ENCODE measurements at places on chromosomes 4 and X.

- no peak for DNase-seq
These were observed 60.1 kb upstream of the S100G start for GRCh38 chrX:16589826-16590225.

DNA sequence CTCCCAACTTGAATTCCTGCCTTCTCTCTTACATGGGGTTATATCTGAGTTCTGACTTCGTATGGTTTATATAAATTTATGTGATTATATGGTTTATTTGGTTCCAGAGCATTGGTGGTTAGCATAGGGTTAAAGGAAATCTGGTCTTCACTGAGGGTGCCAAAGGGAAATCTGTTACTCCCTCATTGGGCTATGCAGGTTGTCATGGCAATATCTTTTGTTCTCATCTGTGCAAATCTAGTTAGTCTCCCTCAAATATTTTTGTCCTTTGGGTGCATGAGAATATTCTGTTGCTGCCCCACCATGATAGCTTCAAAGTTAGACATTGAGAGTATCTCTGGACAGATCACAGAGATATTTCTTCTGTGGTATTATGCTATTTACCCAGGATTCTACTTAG, 71.8 kb upstream of the OTUD4 start:
- no peak for DNase-seq

- DNase-seq = no peak
These were observed 72.9 kb downstream of the MED28 start for GRCh38 chr4:17687237-17687857.

- no peak for DNase-seq
These were observed 385.6 kb upstream of the PCDH10 start for GRCh38 chr4:132763465-132763864.

- DNase-seq = no peak
These were observed 9.2 kb upstream of the BMP3 start for GRCh38 chr4:81021142-81021944.

Measured in CD4-positive, alpha-beta memory T cell (primary cell).